ENCODE measurements at places on chromosomes 2 and 18.

GRCh38 chr2:179793238-179793637 lies 68.2 kb downstream of the ZNF385B start:
- DNase-seq = no peak

DNA sequence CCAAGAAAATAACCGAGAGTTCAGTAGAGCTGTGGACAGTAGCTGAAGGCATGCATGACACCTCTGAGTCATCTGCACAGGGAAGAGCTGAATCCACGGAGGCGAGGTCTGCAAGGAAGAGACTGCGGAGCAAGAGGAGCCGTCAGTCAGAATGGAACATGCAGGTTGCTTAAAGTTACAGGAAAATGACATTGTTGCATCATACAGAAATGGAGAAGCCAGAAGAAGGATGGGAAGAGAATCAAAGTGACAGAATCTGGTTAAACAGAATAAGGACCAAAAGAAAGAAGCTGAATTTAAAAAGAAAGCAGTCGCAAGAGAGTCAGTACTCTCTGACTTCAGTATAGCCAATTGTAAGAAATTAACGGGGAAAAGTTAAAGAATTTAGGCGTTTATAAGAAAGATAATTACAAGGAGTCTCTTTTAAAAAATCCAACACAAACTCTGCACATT lies 533.8 kb downstream of the ADCYAP1 start:
- DNase-seq = no peak

- DNase-seq = no peak
Measured at GRCh38 chr2:182682210-182682609, 33.8 kb upstream of the DNAJC10 start.

- no peak for DNase-seq
Measured at GRCh38 chr2:106789185-106789584, 96.8 kb downstream of the ST6GAL2 start.

- DNase-seq = no peak
Measured at GRCh38 chr2:69581774-69582581, 61.6 kb downstream of the AAK1 start.

GRCh38 chr2:29011418-29012060 lies 30.4 kb downstream of the TOGARAM2 start:
- DNase-seq = peak; percentile 92

GRCh38 chr2:54526226-54526879 lies 70.2 kb downstream of the SPTBN1 start:
- no peak for DNase-seq

- DNase-seq = peak; percentile 30
Measured at GRCh38 chr2:174750923-174751441, 13.3 kb downstream of the CHRNA1 start.

DNA sequence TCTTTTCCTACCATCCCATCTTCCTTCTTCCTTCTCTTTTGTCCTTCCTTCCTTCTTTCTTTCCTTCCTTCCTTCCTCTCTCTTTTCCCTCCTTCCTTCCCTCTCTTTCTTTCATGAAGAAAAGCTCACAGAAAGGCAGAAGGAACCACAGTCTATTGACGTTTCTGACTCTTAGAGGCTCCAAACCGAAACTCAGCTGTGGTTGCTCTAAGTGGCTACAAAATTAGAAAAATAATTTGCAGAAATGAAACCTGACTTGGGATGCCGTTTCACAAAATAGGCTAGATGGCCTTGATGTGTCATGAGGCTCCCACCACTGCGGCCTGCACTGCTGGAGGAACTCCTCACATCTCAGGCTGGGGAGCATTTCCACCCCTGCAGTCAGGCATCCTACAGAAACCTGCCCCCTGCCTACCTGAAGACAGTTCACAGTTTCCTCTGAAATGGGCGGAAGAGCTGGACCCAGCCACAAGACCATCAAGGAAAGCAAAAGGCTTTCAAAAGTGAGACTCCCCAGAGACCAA lies 165.6 kb downstream of the SMAD7 start:
- peak; percentile 23 for DNase-seq

GRCh38 chr2:218024871-218025270 lies 22.1 kb upstream of the TNS1 start:
- no peak for DNase-seq

DNA sequence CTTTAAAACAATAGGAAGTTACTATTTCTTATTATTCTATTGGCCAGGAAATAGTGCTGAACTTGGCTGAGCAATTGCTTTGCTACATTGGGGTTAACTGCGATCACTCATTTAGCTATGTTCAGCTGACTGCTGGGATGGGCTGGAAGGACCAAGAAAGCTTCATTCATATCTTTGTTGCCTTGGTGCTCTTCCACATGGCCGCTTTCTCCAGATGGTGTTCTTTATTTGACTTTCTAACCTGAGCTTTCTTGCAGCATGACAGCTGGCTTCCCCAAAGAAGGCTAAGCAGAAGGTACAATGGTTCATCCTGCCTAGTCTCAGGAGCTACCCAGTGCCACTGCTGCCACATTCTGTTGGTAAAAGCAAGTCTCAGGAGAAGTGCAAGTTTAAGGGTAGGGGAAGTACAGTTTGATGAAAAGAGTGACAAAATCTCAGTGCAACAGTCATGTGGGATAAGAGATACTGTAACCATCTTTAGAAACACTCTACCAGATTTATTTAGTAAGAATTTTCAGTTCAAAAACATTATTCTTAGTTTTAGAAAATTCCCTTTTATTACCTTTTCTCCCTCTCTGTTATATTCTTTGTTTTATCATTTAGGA lies 180.6 kb upstream of the RBMS1 start:
- no peak for DNase-seq

DNA sequence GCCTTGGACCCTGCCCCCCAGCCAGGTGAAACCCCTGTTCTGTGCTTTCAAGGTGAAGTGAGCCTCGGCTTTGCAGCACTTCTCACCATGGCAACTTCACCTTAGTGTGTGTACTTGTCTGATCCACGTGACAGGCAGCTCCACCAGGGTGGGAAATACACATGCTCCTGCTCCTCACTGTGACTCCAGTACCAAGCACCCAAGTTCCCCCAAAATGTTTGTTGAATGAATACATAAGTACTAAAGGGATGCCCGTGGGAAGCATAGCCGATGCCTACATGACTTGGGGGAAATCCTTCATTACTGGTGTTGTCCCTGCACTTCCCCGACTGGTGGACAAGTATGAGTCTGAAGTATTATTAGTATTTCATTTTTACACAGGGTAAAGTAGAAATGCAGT lies 41.8 kb upstream of the GBX2 start:
- DNase-seq = no peak

DNA sequence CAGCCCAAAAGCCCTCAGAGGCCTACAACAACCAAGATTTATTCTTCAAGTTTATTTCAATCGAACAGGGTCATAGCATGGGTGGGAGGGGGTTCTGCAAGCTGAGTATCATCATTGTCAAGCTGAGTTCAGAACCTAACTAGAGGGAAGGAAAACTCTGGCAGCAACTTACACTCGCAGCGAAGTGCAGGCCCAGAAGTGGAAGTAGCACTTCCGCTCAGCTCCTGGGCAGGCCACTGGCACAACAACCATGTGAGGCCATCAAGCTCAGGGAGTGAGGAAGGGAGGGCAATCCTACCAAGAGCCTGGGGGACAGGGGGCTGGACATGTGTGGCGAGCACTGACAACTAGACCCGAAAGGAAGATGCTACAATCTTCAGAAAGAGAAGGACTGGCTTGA lies 4.8 kb downstream of the UXS1 start:
- no peak for DNase-seq

GRCh38 chr2:208256192-208256782 lies 1.4 kb upstream of the IDH1 start:
- DNase-seq = no peak

DNA sequence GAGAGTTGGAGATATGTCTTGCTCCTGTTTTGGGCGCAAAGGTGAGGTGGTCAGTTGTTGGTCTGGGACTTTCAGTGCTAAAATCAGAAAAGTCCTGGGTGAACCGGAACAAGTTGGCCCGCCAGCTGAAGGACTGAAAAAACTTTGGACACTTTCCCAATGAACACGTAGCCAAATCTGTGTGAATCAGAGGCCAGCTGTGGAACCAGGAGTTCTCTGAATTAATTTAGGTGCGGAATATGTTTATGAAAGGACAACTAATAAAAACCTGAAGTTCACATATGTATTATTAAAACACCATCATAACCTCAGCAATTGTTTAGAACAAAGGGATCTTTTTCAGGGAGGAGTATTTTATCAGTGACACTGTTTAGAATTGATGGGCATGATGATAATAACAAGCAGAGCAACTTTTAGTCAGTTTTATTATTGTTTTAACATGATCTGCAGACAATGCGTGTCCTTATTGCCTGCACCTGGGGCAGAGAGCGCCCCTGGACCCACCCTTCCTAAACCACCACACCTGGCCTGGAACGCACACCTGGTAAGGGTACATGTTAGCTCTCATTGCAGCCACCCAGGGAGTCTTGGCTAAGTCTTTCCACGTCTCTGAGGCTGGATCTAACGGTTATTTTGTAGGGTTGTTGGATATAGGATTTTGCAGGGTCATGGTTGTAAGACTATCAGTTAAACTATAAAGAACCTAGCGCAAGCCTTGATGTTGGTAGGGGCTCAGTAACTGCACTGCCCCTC lies 9.9 kb upstream of the ODC1 start:
- DNase-seq = no peak

- no peak for DNase-seq
Measured at GRCh38 chr18:13799396-13799795, 24.6 kb upstream of the MC5R start.

DNA sequence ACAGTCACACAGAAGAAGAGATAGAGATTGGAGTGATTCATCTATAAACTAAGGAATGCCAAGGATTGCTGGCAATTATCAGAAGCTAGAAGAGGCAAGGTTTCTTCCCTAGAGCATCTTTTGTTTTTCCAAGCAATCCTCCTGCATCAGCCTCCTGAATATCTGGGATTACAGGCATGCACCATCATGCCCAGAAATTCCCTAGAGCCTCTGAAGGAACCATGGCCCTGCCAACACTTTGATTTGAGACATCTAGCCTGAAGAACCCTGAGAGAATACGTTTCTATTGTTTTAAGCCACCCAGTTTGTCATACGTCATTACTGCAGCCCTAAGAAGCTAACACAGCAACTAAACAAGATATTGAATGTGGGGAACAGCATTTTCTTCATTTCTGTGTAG lies 525.0 kb downstream of the ERBB4 start:
- no peak for DNase-seq

DNA sequence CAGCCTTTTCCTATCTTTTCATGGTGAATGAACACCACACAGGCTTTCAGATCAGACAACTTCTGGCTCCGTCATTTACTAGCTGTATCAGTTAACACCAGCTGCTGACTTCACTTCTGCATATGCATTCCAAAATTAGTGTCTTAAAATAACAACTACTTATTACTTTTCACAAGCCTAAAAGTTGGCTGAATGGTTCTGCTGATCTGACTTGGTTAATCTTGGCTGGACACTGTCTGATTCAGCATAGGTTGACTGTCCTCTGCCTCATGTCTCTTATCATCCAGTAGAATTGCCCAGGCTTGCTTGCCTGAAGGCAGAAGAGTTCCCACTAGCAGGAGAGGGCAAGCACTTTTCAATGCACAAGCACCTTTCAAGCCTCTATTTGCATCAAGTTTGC lies 72.7 kb downstream of the MARCHF4 start:
- no peak for DNase-seq

DNA sequence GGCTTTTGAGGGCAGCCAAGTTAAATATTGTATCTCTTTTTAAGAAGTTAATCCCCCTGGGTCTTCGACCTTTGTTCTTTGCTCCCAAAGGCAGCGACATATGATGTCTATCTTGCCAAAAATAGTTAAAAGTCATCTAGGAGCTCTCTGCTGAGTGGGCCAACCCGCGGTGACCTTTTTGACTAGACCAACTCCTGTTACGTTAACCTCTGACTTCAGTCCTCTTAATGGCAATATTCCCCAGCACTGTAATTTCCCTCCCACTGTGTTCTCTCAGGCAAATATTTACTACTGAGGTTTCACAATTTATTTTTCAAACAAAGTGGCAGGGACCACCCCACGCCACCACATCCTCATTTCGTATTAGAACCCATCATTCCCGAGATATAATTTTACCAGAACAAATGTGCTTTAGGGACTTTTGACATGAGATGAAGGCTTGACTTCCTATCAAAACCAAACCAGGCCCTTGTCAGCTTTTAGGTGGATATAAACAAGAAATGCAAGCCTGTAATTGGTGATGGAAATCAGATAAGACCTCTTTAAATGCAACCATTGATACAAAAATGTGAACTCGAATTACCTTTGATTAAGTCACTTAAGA lies 764.7 kb downstream of the SATB2 start:
- no peak for DNase-seq

GRCh38 chr2:235116885-235117492 lies 165.2 kb downstream of the SH3BP4 start:
- DNase-seq = no peak

DNA sequence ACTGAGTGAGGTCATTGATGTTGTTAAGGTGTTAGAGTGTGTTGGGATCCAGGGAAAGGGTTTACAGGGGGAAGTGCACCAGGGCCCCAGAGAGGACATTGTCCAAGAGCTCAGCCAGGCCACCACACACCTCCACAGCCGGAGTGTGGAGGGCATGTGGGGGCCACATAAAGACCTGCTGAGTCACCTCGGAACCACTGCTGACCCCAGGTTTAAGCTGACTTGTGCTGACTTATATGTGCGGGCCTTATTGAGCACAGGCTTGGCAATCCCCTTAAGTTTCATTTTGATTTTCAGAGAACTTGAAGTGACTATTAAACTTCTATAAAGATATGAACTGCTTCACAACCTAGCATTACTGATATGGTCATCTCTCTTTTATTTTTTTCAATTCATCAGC lies 166.2 kb upstream of the MAP3K20 start:
- DNase-seq = no peak

GRCh38 chr2:239396881-239397681 lies 3.7 kb downstream of the HDAC4 start:
- DNase-seq = no peak

DNA sequence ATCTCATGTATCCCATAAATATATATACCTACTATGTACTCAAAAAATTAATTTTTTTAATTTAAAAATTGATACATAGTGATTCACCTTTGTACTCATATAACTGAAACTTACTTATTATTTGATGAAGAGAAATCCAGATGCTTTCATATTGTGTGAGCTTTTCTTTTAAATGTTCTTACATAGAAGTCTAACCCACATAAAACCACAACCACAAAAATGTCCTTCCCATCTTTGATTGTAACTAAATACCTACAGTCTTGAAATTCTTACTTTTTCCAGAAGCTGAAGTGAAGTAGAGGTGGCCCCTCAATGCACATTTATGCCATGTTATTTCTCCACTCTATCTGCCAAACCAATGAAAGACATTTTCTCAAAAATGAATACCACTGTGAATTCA lies 117.9 kb upstream of the COL5A2 start:
- DNase-seq = no peak

GRCh38 chr2:45806563-45807358 lies 155.3 kb downstream of the PRKCE start:
- DNase-seq = no peak
